ENCODE measurements at places on chromosomes 7 and 10. TPM values are rescaled to one million over a fixed set of nuclear protein-coding genes. Genes with fewer than 3 reads are reported as not detected.

OIT3 gene
- total RNA-seq: 0.19 TPM

IQUB gene
- total RNA-seq: 0.38 TPM

ODAD2 gene
- total RNA-seq: 0.98 TPM

MYH16 gene
- total RNA-seq: 0.33 TPM

SEMA3E gene
- 1.7 TPM for total RNA-seq

PLCE1 gene
- total RNA-seq: 0.10 TPM

IDI1 gene
- total RNA-seq: 57.4 TPM

LIPM gene
- total RNA-seq: not detected

TM9SF3 gene
- 113 TPM for total RNA-seq

GJC3 gene
- total RNA-seq: 0.19 TPM

VIPR2 gene
- not detected for total RNA-seq

CALML3 gene
- total RNA-seq: not detected

RELN gene
- total RNA-seq: 59.3 TPM

SPDYE8 gene
- total RNA-seq: not detected

OR2A1 gene
- total RNA-seq: not detected

STEAP2 gene
- 2.3 TPM for total RNA-seq

CFAP70 gene
- 0.29 TPM for total RNA-seq

C10orf67 gene
- not detected for total RNA-seq

FOXP2 gene
- total RNA-seq: 8.5 TPM

ENKUR gene
- 0.19 TPM for total RNA-seq

CRYGN gene
- not detected for total RNA-seq

FAM237B gene
- total RNA-seq: not detected

TMEM270 gene
- total RNA-seq: not detected

ITIH2 gene
- total RNA-seq: not detected

SLC26A4 gene
- total RNA-seq: 4.9 TPM

OPN4 gene
- total RNA-seq: not detected

PARD3 gene
- 31.2 TPM for total RNA-seq

CTTNBP2 gene
- not detected for total RNA-seq

ERVW-1 gene
- total RNA-seq: not detected

PPP3CB gene
- 19.2 TPM for total RNA-seq

TAC1 gene
- total RNA-seq: not detected

NKX2-3 gene
- not detected for total RNA-seq

GPRIN2 gene
- total RNA-seq: not detected

AFAP1L2 gene
- total RNA-seq: 6.5 TPM

WAPL gene
- 46.7 TPM for total RNA-seq

IDI2 gene
- total RNA-seq: not detected

STAM gene
- total RNA-seq: 16.7 TPM

C10orf143 gene
- 1.6 TPM for total RNA-seq

ZNF467 gene
- total RNA-seq: 9.5 TPM

MYO1G gene
- 0.10 TPM for total RNA-seq

FEZF1 gene
- not detected for total RNA-seq

SFRP4 gene
- not detected for total RNA-seq

TMEM213 gene
- not detected for total RNA-seq

FAM25G gene
- total RNA-seq: not detected

HMX2 gene
- total RNA-seq: not detected

ARHGAP22 gene
- 53.2 TPM for total RNA-seq

OR6B1 gene
- total RNA-seq: not detected

GATA3 gene
- 0.29 TPM for total RNA-seq

MLXIPL gene
- not detected for total RNA-seq

RAPGEF5 gene
- 197 TPM for total RNA-seq

IL6 gene
- total RNA-seq: 3.7 TPM

CREB3L2 gene
- total RNA-seq: 30.4 TPM

CALML5 gene
- total RNA-seq: not detected

SPAM1 gene
- not detected for total RNA-seq

TMEM130 gene
- not detected for total RNA-seq

All from vein endothelial cell (primary cell).